ENCODE measurements at places on chromosomes 3 and 15.

GRCh38 chr15:78791357-78791756 is 19.9 kb downstream of the ADAMTS7 start:
- no peak for DNase-seq

DNA sequence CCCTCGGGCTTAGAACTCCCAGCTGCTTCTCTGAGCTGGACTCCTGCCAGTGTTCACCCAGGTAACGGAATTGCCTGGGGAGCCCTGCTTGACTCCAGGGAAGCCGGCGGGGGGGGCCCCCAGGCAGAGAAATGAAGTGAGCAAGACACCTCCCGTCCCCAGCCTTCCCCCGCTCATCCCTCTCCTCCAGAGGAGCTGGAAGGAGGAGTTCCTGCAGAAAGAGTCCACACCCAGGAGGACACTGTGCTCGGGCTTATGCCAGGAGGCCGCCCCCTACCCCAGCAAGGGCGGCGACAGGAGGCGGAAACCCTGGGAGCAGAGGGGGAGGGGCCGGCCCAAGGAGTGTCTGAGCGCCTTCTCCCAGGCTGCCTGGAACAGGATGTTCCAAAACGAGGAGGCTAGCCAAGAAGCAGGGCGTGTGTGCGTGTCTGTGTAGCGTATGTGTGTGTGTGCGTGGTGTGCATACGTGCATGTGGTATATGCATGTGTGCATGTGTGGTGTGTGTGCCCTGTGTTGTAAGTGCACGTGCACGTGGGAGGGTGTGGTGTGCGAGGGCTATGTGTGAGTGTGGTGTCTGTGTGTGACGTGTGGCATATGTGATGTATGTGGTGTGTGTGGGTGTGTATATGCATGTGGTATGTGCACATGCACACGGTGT is 511.3 kb downstream of the SHQ1 start:
- peak; percentile 91 for DNase-seq

GRCh38 chr3:186193534-186194450 is 84.9 kb upstream of the ETV5 start:
- peak; percentile 73 for DNase-seq

DNA sequence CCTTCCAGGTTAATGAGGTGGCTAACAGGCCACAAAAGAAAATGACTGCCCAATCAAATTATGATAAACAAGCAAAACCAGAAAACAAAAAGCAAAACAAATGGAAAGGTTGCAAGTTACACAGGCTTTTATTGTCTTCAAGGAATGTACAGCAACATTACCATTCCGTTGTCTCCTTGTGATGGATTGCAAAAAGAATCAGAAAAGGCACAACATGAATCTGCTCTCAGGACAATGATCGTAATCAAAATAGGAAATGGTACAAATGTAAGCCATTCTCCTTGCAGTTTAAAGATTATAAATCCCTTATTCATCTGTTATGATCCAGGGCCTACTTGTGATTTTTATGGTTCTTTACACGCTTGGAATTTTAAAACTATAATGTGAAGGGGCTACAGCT is 125.8 kb downstream of the ECT2 start:
- DNase-seq: no peak

DNA sequence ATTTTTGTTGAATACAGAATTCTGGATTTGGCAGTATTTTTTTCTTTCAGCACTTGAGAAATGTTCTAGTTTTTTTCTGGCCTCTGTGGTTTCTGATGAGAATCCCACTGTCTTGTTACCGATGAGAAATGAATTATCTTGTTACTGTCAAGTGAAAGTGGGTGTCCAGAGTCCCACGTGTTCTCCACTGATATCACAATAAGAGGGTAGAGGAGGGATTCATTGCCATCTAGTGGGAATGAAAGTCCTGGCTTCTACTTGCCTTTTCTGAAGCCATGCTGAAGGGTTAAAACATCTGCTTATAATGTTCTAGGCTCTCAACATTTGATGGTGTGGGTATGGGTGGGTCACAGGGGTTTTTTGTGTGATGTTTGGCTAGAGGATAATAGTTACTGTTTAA is 66.1 kb downstream of the SEC22A start:
- no peak for DNase-seq

DNA sequence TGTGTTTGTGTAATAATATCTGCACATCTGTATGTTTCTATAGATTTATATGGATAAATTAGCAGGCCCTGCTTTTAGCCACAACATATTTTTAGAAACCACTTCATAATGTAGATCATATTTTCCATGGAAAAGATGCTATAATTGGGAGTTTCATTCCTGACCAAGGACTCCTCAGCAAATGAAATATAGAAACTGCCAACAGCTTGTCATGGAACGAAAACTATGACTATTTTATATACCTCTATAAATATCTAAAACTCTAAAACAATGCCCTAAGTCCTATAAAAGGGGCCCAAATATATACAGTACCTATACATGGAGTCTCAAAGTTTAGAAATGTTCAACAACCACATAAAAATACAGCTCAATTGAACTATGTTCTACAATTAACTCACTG is 27.9 kb downstream of the EID1 start:
- no peak for DNase-seq

DNA sequence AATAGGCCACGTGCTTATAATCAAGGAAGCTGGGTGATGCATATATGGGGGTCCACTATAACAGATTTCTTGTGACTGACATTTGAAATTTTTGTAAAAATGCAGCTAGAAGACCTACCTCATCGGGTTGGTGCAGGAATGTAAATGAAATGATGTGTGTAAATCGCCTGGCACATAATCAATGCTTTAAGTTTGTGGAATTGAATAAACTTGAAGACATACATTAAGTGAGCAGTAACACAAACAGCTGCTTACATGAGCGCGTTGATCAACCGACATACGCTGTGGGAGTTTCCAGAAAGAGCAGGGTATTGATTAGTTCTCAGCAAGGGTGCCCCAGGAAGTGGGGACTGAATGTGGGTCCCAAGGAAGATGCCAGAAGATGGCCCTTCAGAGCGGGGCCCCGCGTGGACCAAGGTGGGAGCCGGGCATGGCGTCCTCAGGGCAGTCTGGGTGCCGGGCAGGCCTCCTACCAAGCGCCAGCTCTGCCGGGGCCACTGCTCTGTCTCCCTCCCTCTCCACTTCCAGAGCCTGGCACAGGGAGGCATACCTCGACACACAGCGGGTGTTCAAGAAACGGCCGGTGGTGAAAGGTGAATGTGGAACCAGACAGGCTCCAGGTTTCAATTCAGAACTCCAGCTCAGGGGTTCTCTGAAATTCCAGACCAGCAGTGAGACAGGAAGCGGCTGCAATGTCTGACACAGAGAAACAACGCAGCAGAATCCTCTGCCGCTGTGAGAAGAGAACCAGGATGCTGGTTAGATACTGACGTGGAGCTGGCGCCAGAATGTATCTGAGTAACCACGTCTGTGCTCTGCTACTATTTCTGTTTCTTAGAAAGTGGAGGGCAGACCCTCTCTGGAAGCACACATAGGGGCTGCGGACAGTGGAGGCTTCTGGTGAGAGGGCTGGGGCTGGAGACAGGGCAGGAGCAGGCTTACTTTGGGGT is 12.6 kb downstream of the BFSP2 start:
- DNase-seq: no peak

DNA sequence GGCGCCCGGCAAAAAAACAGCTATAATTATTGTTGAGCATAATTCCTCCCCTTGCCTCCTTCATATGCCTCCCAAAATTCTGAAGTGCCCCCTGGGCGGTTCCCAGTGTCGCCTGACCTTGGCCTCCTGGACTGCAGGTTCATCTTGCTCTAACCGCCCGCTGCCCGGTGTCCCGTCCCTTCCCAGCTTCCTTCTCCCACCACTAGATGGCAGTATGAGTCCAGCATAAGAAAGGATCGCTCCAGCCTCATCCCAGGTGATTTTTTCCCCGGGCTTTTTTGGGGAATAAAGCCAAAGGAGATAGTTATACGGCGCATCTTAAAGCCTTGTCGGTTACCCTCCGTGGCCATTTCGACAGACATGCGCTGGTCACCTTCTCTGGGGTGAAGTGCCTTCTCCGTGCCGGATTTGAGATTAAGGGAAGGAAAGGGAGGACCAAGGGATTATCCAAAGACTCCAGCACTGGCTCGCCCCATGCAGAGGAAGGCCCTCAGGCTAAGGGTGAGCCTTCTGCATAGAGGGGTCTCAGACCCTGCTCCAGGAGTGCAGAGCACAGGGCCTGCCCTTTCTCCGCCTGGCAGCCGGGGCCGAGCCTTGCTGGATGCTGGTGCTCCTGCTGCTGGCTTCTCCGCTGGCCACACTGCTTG is 45.8 kb upstream of the TRA2B start:
- peak; percentile 71 for DNase-seq

GRCh38 chr15:26722621-26723160 is 50.2 kb downstream of the GABRB3 start:
- DNase-seq: no peak

- no peak for DNase-seq
Observed at GRCh38 chr3:136093771-136094170, 102.4 kb downstream of the MSL2 start.

- no peak for DNase-seq
Observed at GRCh38 chr15:54150255-54150654, 172.0 kb downstream of the UNC13C start.

- DNase-seq: no peak
Observed at GRCh38 chr3:30915782-30916181, 21.3 kb upstream of the GADL1 start.

Measured in upper lobe of right lung (tissue), 1 donor.